ENCODE measurements at places on chromosomes 1 and 21. TPM values are rescaled to one million over a fixed set of nuclear protein-coding genes. Genes with fewer than 3 reads are reported as not detected.

- H3K4me3 ChIP-seq, result no peak overlapping the region
- H3K4me1 ChIP-seq, result peaks cover under 1% of the 10 kb centered on the region
- peaks cover 4% of the 10 kb centered on the region for H3K27me3 ChIP-seq
These were observed 5.9 kb upstream of the ATXN7L2 start for GRCh38 chr1:109477821-109478220.

Gene LCE2A
- total RNA-seq, result not detected

Gene REN
- total RNA-seq, result not detected

Gene FCRL2
- total RNA-seq, result 10.8 TPM

Gene FGGY
- 18.2 TPM for total RNA-seq

Gene GPR3
- total RNA-seq, result not detected

- peaks cover 13% of the 10 kb centered on the region for H3K36me3 ChIP-seq
- no peak for DNase-seq
- no peak overlapping the region for H3K4me3 ChIP-seq
- no peaks in the 10 kb centered on the region for H3K4me1 ChIP-seq
These were observed 33.0 kb downstream of the EPHA2 start for GRCh38 chr1:16122916-16123315.

DNA sequence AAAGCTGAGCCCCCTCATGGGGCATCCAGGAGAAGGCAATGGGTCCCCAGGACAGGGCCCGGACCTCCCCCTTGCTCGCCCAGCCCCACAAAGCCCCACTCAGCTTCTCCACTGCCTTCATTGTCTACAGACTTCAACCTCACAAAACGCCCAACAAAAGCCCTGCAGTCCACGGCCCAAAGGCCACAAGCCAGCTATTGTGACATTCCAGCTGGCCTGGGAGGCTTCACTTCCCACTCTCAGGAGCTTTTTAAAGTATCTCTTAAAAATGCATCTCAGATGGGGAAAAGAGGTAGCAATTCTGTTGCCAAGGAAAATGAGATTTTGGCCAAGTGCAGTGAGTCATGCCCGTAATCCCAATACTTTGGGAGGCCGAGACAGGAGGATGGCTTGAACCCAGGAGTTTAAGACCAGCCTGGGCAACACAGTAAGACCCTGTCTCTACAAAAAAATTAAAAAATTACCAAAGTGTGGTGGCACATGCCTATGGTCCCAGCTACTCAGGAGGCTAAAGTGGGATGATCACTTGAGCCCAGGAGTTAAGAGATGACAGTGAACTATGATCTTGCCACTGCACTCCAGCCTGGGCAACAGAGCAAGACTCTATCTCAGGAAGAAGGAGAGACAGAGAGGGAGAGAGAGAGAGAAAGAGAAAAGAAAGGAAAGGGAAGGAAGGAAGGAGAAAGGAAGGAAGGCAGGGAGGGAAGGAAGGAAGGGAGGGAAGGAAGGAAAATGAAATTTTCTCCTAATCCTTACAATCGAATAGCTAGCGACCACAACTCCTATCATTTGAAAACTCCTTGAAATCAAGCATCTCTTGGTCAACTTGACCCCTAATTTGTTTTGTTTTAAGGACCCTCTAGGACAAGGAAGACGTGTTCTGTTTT is 31.4 kb upstream of the TARDBP start:
- no peak overlapping the region for H3K4me3 ChIP-seq
- no peak for DNase-seq
- H3K36me3 ChIP-seq, result no peaks in the 10 kb centered on the region
- peaks cover 24% of the 10 kb centered on the region for H3K4me1 ChIP-seq
- peaks cover 3% of the 10 kb centered on the region for H3K27me3 ChIP-seq

Gene CFH
- total RNA-seq, result 5.2 TPM

Gene KCNH1
- total RNA-seq, result 9.4 TPM

DNA sequence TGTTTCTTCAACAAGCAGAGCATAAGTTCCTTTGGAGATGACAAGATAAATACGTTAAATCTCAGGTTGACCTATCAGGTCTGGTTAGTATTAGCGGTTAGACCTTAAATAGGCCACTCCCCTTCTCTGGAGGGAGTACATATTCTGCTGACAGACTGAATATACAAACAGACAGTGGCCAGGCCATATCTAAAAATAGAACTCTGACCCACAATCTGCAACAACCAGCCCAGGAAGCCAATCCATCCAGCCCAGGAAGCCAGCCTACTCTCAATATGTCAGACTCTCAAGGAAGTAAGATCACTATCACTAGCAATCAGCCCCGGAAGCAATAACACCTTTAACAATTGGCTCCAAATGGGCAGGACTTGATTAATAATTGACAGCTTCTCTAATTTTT is 6.7 kb downstream of the IL20 start:
- no peaks in the 10 kb centered on the region for H3K4me1 ChIP-seq
- no peak overlapping the region for H3K4me3 ChIP-seq
- no peaks in the 10 kb centered on the region for H3K27me3 ChIP-seq
- DNase-seq, result no peak
- H3K27ac ChIP-seq, result no peak overlapping the region

Gene HHIPL2
- total RNA-seq, result not detected

Gene AMY1A
- not detected for total RNA-seq

GRCh38 chr1:25821630-25822091 is 1.9 kb downstream of the MTFR1L start:
- no peak overlapping the region for H3K27ac ChIP-seq
- no peaks in the 10 kb centered on the region for H3K27me3 ChIP-seq
- H3K4me3 ChIP-seq, result peak overlapping the region; percentile 98
- DNase-seq, result no peak
- peaks cover 2% of the 10 kb centered on the region for H3K36me3 ChIP-seq

Gene DYRK3
- total RNA-seq, result 3.2 TPM

GRCh38 chr21:42056468-42056867 is 14.6 kb upstream of the UMODL1 start:
- H3K27me3 ChIP-seq, result no peaks in the 10 kb centered on the region
- peak; percentile 47 for DNase-seq
- H3K36me3 ChIP-seq, result no peaks in the 10 kb centered on the region
- peak overlapping the region; percentile 75 for H3K27ac ChIP-seq

DNA sequence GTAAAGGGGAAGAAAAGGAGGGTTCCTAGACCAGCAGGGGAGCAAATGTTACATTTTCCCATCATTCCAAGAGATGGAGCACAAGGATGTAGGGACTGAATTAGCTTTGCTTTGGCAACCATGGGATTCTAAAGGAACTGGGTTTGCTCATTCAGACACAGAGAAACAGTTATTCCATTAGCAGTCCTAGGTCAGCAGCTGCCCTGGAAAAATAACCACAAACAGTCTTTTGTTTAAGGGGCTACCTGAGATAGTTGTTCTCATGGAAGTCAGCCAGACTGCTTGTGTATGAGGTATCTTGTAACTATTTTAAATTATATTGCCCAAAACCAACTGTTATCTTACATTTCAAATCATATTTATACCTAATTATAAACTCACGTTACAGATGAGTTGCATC is 58.4 kb upstream of the VCAM1 start:
- H3K4me3 ChIP-seq, result no peak overlapping the region
- no peaks in the 10 kb centered on the region for H3K27me3 ChIP-seq
- H3K4me1 ChIP-seq, result peaks cover 4% of the 10 kb centered on the region
- H3K36me3 ChIP-seq, result no peaks in the 10 kb centered on the region
- H3K27ac ChIP-seq, result no peak overlapping the region
- DNase-seq, result no peak

All from transverse colon (tissue), 4 donors.